RWPE1 (cell line): ENCODE measurements at places on chromosomes 12 and 14.
A peak's percentile ranks its signal among the peaks of the same experiment; 100 is the strongest.

DNA sequence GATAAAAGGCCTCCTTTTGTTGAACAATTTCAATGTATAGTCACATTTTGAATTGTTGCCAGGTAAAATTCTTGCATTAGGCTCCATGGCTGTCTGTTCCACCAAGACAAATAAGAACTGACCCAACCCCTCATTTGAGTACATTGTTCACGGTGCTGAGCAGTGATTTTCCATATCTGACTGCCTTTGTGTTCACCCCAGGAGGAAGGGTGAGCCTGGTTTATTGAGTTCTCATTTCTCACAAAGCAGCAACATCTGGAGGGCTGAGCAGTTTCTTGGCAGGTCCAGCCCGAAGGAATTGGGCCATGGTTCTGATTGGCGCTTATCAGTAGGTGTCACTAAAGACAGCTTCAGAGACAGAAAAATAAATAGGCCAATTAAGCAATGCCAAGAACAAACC lies 149.1 kb downstream of the BMP4 start:
- no peak for DNase-seq

- no peak for DNase-seq
Observed at GRCh38 chr12:110111476-110112334, 12.5 kb upstream of the IFT81 start.

- no peak for DNase-seq
Observed at GRCh38 chr14:94203473-94204210, 29.5 kb downstream of the PPP4R4 start.

- no peak for DNase-seq
Observed at GRCh38 chr12:26252946-26253345, 57.6 kb downstream of the SSPN start.

GRCh38 chr14:35332517-35333263 lies 40.5 kb downstream of the PSMA6 start:
- no peak for DNase-seq

DNA sequence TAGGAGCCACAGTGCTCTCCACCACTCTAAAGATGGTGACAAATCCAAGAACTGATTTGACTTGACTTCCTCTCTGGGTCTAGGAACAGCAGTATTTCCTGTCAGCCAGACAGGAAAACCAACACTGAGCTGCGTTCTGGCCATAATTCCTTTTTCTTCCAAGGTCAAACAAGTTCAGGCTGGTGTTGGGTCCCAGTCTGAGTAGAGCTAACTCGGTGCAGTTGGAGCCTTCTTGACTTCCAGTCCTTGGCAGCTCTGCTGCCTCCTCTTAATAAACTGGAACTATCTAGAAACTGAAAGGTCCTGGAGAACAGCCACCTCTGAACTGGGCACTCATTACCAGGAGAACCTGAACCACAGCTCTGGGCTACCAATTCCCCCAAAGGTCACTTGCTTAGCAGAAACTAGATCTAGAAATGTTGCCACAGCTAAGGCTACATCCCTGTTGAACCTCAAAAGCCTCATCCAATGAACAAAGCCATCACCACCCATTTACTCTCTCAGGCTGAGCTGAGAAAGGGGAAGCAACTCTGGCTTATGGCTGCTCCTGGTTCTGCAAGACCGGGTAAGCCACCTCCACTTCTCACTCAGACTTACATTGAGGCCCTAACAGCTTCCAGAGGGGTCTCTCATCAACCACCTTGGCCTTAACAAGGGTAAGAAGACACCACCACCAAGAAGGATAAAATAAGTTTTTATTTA lies 27.7 kb downstream of the MAX start:
- DNase-seq = no peak

- DNase-seq = peak; percentile 30
Observed at GRCh38 chr14:25150934-25151790, 101.2 kb upstream of the STXBP6 start.

DNA sequence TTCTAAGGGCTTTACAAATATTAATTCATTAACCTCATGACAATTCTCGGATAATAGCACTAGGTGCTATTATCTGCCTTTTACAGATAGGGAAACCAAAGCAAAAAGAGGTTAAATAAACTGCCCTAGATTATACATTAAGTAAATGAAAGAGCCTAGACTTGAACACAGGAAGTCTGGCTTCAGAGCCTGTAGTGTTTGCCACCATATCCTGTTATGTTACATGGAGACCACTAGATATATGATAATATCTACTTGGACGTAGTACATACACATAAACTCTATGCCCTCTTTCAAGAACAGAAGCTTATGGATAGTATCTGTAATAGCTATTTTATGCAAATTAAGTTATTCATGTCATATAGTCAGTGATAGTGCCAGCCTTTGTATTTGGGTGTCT lies 16.9 kb upstream of the MYF6 start:
- no peak for DNase-seq

DNA sequence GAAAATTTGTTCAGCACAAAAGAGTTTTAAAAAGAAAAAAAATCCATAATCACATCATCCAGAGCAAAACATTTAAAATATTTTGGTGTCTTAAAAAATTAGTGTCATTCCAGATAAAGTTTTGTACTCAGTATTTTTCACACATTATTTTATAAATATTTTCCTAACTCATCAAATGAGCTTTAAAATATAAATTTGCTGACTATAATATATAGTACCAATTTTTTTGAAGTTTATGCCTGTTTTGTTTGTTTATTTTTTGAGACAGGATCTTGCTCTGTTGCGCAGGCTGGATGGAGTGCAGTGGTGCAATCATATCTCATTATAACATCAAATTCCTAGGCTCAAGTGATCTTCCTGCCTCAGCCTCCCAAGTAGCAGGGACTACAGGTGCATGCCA lies 164.1 kb downstream of the SLC41A2 start:
- DNase-seq = no peak

GRCh38 chr14:53858345-53858684 lies 98.3 kb downstream of the BMP4 start:
- DNase-seq = no peak

- DNase-seq = no peak
Observed at GRCh38 chr12:121255433-121255832, 41.1 kb downstream of the CAMKK2 start.

DNA sequence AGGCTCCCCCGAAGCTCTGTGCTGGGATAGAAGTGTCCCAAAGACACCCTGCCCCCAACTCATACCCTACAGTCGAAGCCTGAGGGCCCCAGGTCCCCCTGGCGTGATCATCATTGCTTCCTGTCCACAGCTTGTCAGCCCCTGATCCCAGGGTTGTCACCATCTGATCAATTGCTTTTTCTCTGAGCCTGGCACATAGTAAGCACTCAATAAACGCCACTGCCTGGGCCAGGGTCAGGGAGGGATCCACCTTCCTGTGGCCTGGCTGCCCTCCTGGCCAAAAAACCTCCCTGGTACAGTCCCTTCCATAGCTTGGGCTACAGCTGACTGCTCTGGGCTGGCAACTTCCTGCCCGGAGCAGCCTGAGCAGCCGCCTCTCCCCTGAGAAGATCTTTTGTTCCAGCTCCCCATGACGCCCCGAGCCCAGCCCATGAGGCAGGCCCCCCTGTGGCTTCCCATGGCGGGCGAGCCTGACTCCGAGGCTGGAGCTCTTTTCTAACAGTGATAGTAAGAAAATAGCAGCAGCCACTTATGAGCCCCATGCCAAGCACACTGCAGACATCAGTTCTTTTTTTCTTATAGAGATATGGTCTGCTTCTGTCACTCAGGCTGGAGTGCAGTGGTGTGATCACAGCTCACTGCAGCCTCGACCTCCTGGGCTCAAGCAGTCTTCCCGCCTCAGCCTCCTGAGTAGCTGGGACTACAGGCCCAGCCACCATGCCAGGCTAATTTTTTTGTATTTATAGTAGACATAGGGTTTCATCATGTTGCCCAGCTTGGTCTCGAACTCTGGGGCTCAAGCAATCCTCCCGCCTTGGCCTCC lies 6.5 kb downstream of the SH2B3 start:
- no peak for DNase-seq

DNA sequence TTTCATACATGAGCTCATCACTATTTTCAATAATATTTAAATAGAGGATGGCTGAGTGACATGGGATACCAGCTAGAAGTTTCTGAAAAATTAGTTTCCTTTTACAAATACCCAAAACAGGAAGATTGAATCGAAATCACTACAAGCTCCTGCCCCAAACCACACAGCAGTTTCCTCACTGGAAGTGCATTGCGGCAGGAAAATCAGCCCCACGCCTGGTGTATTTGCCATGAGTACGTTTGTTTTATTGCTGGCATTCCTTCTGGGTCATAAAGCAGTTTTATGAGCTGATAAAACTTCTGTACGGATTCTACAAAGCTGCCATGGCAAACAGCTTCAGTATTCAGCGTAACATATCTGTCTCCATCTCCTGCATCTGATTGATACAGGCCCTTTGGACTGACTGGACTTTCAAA lies 23.7 kb downstream of the CDC42BPB start:
- no peak for DNase-seq
